ENCODE measurements at places on chromosomes 2 and 18.
A peak's percentile ranks its signal among the peaks of the same experiment; 100 is the strongest.

- DNase-seq = no peak
Measured at GRCh38 chr2:239099474-239099873, 251.6 kb downstream of the TWIST2 start.

DNA sequence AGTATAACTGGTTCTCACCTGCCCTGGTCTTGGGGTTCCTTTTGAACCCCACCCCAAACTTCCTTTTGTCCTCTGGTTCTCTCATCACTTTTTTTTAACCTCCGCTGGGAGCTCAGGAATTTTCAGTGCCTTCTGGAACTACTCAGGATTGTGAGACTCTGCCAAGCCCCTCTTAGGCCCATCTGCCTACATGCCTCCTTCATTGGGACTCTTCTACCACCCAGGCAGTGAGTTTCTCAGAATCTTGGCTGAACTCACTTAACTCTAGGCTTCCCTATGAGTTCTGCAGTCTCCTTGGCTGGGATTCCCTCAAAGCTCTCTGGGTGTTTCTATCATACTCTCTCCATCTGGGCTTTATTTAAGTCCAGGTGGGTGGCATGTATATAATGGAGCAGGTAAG, 86.3 kb downstream of the MDH1 start:
- DNase-seq = no peak

DNA sequence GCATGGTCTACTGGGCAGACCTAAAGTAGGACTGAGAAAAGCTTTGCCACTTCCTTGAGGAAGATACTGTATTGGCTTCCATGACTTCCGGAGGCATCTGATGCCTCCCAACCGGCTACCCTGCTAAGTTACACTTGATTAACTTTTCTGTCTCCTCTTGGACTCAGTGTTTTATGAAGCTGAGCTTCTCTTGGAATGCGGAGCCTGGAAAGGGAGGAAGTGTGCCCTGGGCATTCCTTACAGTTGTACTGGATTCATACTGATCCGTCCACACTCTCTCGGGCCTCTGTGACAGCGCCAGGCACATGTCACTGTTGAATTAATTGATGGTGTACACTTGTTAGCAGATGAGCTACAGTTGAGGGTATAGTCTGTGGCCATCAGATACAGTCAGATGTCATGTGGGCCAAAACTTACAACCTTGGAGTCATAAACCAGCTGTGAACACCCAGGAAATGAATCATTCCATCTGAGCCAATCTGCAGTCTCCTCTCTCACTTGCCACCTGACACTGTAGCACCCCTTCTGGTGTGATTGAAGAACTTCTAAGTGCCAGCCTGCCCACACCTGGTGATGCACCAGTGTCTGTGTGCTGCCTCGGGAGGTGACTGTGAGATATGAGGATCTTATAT, 122.5 kb downstream of the FHOD3 start:
- DNase-seq = no peak

DNA sequence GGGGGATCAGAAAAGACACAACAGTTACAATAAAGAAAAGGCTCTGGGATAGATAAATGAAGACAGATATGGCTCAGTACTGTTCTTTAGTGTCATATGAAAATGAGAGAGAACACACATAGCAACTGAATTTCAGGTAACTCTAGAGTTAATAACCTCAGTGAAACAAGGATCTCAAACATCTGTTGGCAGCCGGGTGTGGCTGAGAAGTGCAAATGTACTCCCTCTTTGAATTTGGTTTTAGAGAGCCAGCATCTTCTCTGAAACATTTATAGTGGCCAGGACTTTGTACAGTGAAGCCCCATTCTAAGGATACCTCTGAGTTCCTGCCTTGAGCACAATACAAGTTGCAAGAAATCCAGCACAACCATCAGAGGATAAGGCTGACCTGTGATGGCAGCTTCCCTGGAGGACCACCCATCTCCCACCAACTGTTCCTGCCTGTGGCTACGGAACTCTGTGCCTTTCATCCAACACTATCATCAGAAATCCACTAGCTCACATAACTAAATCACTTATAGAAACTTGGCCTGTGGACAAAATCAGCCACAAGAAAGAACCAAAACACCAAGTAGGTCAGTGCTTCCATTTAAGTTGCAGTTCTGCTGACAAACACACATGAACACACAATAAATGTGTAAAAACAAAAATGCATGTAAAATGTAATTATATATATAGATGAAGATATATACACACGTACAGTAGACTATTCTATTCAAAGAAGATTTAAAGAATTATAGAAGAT, 37.3 kb upstream of the PEX13 start:
- DNase-seq = no peak

DNA sequence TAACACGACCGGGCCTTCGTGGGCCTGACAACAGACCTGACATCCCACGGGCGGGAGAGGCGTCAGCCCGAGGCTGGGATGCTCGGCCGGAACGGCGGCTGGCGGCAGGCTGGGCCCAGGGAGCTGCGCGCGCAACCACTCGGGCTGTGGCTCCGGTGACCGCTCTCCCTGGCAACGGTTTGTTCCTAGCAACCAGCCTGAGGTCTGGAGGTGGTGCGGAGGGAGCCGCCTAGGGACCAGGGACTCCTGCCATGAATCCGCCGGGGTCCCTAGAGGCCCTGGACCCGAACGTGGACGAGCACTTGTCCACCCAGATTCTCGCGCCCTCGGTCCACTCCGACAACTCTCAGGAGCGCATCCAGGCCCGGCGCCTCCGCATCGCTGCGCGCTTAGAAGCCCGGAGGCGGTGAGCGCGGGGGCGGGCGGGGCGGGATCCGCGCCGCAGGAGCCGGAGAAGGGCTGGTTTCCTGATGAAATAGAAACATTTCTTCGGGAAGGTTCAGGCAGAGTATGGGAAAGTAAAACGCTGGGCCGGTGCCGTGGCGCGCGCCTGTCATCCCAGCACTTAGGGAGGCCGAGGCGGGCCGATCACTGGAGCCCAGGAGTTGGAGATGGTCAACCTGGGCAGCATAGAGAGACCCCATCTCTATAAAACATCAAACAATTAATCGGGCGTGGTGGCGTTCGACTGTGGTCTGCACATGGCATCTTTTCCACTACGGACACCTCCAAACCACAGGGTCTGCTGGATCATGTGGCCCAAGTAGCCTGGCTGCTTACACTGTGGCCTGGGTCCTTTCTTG, at the start of gene DRC1:
DRC1 (plus strand) TSS at position 182 of the 803 bp plus-strand sequence; CDS start at position 252, 70 bp downstream.
- peak; percentile 37 for DNase-seq

DNA sequence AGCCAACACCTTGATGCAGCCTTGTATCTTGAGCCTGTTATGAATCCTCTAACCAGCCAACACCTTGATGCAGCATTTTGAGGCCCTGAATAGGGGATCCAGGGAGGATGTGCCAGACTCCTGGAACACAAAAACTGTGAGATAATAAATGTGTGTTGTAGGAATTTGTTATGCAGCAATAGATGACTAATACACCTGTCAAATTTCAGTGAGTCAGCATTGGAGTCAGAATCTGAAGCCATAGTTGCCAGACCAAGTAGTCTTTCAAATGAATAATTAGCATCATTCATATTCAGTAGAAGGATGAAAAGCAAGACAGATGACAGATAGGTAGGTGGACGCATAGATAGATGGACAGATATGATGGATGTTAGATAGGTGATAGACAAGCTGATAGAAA, 942.5 kb upstream of the SLC39A10 start:
- DNase-seq = no peak

DNA sequence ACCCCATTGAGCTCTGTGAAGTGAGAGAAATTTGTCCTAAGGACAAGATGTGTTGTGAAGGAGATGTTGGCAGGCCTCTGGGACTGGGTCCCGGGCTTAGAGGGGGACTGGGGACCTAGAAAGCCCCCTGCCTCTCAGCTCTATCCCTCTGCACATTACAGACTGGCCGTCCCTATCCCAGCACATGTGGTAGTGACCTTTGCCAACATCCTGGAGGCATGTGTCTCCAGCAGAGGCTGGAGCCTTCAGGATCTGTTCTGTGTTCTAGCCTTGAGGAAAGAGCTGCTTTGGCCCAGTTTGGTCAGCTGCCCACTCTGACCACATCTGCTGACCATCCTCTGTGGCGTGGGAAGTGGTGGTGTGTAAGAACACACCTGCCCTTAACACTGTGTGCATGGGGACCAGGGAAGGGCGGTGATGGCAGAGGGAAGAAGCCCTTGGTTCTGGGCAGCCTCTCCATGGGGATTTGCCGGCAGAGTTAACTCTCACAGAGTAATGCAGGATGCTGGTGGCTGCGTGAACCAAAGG, 33.4 kb downstream of the NCK2 start:
- no peak for DNase-seq

DNA sequence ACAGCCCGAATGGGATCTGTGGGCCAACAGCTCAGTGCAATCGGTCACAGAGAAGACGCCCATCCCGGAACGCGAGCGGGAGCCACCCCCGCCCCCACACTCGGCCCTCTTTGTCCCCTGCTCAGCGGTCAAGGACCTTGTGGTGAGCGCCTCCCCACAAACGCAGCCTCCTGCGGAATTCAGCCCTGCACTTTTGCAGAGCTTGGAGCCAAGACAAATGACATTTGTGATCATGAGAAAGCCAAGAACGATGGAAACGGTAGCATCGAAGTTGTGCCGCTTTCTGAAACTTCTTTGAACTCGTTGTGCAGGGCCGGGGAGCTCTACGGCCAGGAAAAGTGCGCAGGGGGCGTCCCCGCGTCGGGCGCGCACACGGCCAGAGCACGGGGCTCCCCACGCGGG, 6.7 kb upstream of the SALL3 start:
- DNase-seq = no peak

- peak; percentile 12 for DNase-seq
Measured at GRCh38 chr2:202815548-202816360, 55.8 kb downstream of the ICA1L start.

GRCh38 chr2:128710729-128711128, 392.1 kb upstream of the HS6ST1 start:
- no peak for DNase-seq

DNA sequence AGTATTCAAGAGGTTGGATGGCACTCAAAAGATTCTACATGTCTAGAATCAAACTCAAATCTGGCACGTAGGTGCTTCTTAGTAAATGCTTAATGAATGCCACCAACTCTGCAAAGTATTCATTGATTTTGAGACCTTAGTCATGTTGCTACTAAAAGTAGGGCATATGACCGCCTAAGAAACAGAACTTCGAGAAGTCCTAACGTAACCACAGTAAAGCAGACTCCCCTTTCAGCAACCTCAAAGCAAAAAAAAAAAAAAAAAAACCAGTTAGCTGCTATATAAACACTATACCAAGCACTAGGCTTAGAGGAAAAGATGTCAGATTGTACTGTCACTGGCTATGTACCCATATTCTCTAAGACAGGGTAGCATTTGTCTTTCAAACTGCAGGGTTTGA, 33.9 kb downstream of the PTCD3 start:
- DNase-seq = peak; percentile 33

DNA sequence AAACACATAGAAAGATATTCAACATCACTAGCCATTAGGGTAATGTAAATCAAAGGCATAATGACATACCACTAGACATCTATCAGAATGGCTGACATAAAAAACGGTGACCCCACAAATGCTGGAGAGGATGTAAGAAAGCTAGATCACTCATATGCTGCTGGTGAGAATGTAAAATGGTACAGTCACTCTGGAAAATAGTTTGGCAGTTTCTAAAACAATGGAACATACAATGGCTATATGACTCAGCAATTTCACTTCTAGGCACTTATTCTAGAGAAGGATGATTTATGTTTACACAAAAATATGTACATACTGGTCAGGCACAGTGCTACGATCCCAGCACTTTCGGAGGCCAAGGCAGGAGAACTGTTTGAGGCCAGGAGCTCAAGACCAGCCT, 87.3 kb downstream of the COLEC12 start:
- DNase-seq = no peak

GRCh38 chr2:36338827-36339145, 16.8 kb upstream of the CRIM1 start:
- no peak for DNase-seq

DNA sequence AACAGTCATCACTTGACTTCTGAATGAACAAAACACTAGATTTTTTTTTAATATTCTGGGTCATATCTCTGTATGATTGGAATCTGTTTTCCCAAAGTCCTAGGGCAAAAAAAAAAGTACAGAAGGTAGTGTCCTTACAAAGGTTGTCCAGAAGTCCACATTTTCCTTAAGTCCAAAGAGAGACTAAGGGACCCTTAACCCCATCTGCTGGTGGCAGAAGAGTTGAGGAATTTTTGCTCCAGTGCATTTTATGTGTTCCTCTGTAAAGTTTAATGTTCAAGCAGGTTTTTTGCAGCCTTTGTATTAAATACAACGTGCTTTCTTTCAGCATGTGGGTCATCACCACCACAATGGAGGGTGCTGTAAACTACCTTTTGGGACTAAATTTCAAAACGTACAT, 215.9 kb downstream of the SP3 start:
- no peak for DNase-seq

GRCh38 chr2:218482651-218483050, 63.7 kb downstream of the VIL1 start:
- DNase-seq = no peak

- DNase-seq = no peak
Measured at GRCh38 chr2:218622606-218623365, 15.1 kb downstream of the PLCD4 start.

DNA sequence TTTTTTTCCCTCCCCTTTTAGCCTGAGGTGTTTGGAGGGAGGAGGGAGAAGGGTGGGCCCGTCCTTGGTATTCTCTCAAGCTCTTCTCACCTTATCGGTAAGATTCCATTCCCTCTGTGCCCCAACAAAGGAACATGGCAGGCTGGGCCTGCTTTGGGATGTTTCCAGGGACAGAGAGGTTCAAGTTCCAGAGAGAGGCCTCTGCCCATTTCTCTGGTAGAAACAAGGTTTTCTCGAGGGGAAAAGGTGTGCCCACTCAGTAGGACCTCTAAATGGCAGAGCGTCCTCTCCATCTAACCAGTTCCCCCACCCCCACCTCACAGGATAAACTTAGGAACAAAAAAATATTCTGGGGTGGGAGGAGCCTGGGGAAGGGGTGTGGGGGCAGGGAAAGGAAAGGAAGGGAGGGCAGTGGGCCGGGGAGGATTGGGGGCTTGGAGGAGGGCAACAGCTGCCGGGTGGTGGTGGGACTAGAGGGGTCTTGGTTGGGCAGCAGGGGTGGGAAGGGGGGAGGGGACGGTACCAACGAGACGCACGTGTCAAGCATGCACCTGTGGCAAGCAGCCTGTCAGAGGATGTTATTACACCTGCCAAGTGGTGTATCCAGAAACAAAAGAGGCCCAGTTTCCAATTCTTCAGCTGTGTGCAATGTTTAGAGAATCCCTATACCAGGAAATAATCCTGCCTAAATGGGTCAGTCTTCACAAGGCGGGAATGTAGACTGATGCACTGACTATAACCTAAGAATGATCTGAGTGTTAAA, 2.1 kb downstream of the PCBP1 start:
- no peak for DNase-seq

All from putamen (tissue), 1 donor.